Activated naive CD8-positive, alpha-beta T cell treated with anti-CD3 and anti-CD28 coated beads, Interleukin-2, amount 10 ng/mL, durations not matched to agents 7 days and 5 days (primary cell): ENCODE measurements at places on chromosomes 6 and 20. TPM values are rescaled to one million over a fixed set of nuclear protein-coding genes. Genes with fewer than 3 reads are reported as not detected.

ARMC2 gene
- total RNA-seq = 12.2 TPM

DNA sequence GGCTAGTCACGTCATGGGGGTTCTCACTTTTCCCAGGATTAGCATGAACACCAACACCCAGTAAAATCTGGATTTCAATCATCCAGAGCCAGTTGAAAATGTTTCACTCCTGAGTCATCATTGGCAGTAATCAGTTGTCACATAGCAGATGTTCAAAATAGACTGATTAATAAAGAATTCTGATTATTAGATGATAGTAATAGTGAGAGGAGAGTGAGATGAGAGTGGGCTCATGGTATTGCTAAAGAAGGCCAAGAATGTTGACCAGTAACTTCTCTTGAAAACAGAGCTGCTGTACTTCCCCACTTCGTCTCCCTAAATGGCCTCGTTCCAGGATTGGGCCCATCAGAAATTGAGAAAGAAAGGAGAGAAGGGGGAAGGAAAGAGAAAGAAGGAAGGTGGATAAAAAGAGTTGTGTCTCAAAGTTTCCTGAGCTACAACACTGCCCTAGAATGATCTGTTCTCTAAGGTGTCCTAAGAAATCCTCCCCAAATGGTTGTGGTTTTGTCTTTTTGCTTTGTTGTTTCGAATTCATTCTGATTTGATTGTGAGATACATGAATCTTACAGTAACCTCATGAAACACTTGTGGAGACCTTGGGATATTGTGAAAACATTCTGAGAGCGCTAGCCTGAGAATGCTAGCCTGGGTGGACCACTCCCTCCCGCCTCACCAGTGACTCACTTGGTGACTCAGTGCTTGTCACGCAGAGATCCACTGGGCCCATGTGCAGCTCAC, 502.2 kb upstream of the JARID2 start:
- no peak for DNase-seq

- DNase-seq = no peak
These were observed 175.8 kb upstream of the RALGAPA2 start for GRCh38 chr20:20888266-20888656.

DNA sequence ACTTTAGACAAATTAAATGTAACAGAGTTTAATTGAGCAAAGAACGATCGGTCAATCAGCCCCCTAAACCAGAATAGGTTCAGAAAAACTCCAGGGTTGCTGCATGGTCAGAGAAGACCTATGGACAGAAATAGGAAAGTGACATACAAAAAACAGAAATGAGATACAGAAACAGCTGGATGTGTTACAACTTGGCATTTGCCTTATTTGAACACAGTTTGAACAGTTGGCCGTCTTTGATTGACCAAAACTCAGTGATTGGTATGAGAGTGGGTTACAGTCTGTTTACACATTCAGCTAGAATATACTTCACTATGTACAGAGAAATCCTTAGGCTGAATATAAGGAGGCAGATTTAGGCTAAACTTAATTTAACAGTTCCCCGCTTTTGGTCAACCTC, 19.9 kb downstream of the SRSF6 start:
- DNase-seq = no peak

- DNase-seq = no peak
These were observed 156.6 kb downstream of the OTOR start for GRCh38 chr20:16904751-16905150.

- DNase-seq = no peak
These were observed 285.0 kb downstream of the KHDC1L start for GRCh38 chr6:72940265-72940664.

PRPH2 gene
- total RNA-seq = 0.08 TPM

DNA sequence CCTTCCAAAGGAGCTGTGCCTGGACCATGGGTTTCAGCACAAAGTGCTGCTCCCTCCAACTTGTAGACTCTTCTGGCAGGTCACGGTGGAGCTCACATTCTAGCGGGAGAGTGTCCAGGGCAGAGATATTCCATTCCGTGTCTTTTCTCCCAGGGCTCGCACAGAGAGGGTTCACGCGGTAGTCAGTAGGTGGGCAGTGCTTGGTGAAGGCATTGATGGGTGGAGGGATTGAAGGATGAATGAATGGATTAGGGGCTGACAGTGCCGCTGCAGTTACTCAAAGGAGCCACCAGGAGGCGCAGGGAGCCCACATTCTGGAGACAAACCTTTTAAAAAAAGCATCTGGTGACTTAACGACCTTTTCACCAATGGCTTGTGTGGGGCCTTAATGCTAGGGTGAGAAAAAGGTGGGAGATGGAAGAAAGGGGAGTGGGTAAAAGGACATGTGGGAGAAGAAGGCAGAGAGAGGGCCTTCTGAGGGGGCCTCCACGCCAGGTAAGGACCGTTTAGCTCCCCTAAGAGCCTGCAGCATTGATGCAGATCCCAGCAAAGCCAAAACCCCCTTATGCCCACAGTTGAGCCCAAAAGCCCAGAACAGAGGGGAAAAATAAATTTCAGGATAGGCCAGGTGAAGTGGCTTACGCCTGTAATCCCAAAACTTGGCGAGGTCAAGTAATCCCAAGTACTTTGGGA, 17.5 kb upstream of the FAM110A start:
- peak; percentile 69 for DNase-seq
